ENCODE measurements at places on chromosomes 5 and 9.

- no peak for DNase-seq
Measured at GRCh38 chr5:103600086-103600485, 37.5 kb upstream of the NUDT12 start.

DNA sequence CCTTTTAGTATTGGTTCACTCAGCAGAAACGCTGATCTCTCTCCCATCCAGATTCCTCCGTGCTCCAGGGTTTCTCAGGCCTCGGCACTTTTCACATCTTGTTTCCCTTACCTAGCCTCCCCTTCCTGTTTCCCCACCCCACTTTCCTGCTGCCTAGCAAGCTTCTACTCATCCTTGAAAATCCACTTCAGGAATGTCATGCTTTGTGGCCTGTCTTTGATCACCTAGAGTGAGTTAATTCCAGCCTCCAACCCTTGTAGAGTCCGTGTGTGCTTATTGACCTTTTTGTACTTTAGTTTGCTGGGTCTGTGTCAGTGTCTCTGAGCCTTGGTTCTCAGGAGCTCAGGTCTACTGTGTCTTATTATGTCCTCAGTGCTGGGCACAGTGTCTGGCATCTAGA is 116.6 kb downstream of the AOPEP start:
- no peak for DNase-seq

DNA sequence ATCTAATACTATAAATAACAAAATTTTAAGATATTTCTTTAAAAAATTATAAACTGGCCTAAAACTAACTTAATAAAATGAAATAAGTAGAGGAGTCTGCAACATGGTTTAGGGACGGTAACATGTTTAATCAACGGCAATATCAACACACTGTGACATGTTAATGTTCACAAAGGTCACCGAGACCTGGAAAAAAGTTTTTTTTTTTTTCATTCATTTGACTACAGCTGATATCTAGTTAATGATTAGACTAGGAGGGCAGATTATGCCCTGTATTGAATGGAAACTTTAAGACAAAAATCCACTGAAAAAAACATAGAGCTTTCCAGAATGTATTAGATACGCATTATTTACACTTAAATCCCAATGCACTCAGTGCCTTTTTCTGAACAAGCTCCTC is 67.0 kb upstream of the CDK5RAP2 start:
- no peak for DNase-seq

DNA sequence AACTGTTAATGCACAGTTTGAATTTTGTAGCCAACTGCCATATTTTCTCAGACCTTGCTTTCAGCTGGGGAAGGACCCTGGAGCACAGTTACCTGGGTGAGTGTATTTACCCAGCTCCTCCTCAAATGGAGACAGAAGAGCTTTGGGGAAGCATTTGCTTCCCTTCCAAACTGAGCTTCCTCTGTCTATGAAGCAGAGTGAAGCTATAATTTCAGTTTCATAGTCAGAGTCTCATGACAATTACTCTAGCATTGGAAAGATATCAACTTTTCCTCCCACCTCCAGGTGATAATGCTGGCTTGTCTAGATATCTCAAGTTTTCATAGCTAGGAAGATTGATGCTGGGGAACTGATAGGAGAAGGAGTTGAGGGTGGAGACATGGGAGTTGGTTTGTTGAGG is 406.4 kb upstream of the CLINT1 start:
- no peak for DNase-seq

DNA sequence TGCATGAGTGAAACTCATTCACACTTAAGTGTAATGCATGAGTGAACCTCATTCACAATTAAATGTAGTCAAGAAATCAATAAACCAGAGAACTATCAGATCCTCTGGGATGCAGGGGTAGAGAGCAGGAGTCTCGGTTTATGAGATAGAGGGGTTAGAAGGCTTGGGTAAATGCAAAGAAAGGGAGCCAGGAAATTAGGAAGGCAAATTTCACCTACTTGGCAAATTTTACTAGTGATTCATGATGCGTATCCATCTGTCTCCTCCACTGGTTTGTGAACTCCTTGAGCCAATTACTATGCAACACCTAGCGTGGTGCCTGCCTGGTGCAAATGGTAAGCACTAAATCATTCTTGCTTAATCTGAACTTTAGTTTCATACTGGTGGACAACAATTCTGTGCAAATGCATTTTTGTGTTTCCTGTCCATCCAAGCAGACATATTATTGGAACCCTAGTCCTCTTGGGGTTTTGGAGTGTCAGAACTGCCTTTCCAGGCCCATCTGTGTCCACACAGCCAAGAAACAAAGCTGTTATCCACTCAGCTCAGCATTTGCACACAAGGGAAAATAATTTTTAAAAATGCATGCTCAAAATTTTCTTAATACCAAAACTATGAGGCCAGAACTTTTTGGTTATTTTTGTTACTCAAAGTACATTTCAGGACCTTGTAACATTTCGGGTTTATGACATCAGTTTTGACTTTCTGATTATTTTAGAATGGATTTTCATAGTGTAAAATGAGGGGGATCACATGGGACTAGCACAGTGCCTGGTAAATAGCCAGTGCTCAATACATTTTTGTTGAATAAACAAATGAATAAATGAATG is 5.2 kb downstream of the HAPLN1 start:
- DNase-seq: no peak

- DNase-seq: no peak
Measured at GRCh38 chr5:136020001-136020382, 8.8 kb upstream of the TGFBI start.

DNA sequence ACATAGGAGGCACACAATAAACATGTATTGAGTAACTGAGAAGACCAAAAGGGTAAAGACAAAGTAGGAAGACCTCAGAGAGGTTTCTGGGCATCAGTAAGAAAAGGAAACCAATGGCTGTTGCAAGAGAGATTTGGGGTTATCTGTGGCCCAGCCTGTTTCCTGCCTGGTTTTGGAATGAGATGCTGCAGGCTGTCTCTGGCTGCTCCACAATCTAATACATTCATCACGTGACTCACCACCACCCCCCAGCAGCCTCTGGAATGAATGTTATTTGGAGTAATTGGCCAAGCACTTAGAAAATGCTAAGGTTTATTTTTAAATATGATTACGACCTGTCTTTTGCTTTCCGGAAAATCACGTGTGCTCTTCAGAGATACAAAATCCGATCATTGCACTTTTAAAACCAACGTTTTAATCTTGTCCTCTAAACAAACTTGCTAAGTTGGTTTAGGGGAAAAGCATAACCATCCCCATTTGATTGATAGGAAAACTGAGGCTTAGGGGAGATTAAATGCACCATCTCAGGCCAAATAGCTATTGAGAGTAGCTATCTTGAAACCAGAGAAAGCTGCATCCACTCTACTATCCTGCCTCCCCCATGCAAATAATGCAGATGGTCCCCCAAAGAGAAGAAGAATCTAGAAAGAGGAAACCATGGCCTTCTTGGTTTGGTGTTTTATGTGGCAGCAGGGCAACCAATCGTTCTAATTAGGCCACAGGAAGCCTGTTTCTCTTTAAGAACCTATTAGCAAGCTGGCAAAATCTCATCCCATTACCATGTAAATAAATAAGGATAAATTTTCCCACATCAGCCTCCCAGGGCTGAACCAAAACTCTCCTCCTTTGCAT is 151.8 kb upstream of the ADRA1B start:
- no peak for DNase-seq

DNA sequence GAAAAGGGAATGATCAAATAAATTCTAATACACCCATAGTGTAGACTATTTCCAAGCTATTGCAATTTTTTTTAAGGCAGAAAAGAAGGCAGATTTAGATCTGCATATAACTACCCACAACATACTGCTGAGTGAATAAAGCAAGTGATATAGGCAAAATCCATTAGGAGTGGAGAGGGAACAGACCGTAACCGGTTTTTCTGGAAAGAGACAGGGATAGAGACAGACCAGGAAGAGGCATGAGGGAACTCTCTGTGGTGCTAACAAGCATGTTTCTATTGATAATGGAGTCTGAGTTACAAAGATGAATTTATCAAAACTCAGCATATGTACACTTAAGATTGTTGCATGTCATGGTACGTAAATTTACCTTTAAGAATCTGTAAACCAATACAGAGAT is 14.5 kb downstream of the ZDHHC21 start:
- no peak for DNase-seq

DNA sequence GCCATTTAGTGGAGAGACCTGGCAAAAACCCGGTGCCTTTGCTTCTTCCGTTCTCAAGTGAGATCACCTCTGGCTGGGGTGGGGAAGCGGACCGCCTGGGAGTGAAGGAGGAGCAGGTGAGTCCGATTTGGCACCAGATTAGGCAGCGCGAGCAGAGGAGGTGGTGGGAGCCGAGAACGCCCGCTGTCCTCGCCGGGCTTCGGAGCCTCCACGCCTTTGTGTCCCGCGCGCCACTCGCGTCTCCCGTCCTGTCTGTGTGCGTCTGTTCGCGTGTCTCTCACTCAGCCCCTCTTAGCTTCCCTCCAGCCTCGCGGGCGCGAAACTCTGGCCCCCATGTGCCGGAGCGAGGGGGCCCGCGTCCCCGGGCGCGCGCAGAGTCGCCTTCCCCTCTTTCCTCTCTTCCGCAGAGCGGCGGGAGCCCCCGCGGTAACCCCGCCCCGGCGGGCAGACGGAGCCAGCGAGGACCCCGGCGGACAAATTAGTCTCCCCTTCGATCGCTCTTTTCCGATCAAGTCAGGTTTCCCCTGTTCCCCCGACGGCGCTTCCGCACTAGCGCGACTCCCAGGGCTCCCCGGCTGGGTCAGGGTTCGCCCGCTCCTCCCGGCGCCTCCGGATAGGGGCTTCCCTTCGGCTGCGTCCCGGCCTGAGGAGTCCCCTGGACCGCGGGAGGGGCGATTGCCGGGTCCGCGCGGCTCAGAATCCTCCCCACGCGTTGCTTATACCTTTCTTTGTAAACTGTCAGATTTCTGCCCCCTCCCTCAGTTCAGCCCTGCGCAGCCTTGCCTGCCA is 7.1 kb downstream of the POU4F3 start:
- no peak for DNase-seq

DNA sequence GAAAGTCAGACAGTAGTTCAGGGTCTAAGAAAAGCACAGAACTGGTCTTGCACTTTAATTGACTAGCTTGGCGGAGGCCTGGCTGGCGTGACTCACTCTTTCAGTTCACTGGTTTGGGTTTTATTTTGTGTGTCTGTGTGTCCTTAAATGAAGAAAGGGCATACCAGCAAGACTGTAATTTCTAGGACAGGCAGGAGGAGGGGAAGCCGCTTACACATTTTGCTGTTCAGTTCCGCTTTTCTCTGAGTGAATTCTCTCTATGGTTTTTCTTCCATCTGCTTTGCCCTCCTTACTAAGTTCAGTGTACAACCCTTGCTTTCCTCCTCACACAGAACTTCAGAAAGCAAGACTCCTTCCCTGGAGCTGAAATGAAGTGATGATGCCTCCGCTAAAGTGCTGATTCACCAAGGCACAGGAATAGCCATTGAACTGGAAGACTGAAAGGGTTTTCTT is 150.8 kb downstream of the MEF2C start:
- no peak for DNase-seq

- no peak for DNase-seq
Measured at GRCh38 chr5:160371294-160371693, 868 bp upstream of the C1QTNF2 start.

DNA sequence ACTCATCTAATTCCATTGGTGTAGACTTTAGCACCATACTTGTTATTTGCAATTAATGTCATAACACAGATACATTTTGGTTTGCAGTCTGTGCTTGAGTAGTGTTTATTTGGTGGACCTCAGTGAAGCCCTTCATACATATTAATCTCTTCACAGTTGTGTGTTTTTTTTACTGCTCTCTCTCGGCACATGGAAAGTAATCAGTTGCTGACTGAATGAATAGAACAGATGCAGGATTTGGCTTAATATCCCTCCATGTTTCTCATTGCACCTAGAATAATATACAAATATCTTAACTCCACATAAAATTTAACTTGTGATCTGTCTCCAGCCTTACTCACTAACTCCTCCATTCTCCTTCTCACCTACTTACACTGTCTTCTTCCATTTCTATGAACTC is 319.1 kb downstream of the DMRT2 start:
- no peak for DNase-seq

DNA sequence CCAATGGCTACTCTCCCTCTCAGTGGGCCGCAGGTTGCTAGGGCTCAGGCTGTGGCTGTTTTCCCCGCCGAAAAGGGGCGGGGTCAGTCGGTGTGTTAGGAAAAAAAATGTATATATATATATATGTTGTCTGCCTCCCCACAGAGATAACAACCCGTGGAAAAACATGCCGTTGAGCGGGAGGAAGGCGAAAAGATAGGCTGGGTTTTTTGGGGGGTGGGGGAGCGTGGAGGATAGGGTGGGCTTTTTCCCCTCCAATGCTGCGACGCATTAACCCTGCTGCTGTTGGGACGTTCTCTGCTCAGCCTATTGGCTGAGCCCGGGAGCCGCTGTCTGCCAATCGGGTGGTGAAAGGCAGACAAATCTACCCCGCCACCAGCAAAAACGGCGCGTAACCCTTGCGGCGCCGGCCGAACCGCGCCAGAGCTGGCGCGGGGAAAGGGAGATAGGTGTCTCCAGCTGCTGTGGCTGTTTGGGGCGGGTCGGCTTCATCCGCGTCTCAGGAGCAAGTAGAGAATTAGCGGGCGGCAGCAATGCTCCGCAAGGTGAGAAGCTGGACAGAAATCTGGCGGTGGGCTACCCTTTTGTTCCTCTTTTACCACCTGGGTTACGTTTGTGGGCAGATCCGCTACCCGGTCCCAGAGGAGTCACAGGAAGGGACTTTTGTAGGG is at the start of gene PCDHGC4:
Gene PCDHGC4, plus strand, starts transcription at position 390 of the 671 bp plus-strand sequence. Its CDS starts 144 bp downstream, at position 534.
- no peak for DNase-seq

- DNase-seq: no peak
Measured at GRCh38 chr9:91503673-91504081, 80.0 kb upstream of the NFIL3 start.

GRCh38 chr9:34983209-34983608 is 6.3 kb upstream of the DNAJB5 start:
- no peak for DNase-seq

DNA sequence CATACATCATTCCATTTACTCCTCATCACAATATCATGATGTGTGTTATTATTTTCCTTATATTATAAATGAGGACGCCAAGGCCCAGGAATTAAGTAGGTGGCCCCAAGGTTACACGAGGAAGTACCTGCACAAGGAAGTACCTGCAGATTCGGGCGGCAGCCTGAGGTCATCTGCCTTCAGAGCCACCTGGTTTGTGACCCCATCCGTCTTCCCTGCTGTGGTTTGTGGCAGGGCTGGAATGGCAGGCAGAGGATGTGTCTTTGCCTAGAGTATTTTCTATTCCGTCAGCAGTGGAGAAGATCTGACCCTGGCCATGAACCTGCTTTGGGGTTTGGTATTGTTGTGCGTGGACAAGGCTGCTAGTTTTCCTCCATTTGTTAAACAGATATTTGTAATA is 59.7 kb downstream of the PDZD2 start:
- no peak for DNase-seq

- no peak for DNase-seq
Measured at GRCh38 chr5:176736301-176736930, 73.9 kb upstream of the UNC5A start.

DNA sequence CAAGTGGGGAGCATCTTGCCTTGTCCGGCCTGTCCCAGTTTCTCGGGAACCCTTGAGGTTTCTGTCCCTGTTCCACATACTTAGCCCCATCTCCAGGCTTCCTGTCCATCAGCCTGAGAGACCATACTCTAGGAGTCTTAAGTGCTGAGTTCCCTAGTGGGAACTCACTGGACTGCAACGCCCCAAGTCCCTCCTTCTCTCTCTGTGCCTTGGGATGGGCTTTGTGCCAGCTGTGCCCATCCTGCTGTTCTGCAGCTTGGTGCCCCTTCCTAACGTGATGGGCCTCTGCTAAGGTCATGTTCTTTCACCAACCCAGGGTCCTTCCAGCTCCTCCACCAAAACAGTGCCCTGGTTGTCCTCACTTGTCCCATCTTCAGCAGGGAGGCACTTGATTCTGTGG is 222.3 kb upstream of the ANKRD55 start:
- DNase-seq: no peak

Data from CD8-positive, alpha-beta T cell (primary cell).